H1 (cell line): ENCODE measurements at places on chromosomes 7 and 10.
A peak's percentile ranks its signal among the peaks of the same experiment; 100 is the strongest.

GRCh38 chr10:33986016-33986415 is 651.5 kb upstream of the NRP1 start:
- DNase-seq: no peak

DNA sequence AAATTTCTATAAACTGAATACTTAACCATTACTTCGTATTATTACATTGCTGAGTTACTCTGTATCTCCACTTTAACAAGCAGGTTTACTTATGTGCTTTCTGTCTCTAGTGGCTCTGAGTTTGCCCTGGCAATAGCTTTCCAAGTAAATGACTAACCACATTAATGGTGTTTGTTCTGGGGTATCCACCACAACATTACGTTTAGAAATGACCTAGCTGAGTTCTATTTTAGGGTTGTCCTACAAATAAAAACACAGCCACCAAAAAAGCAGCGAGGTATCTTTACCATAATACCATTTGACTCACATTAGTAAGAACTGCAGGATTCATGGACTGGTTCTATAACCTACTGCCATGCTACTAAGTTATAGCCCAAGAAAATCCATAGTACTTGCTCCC is 83.1 kb downstream of the HIBADH start:
- DNase-seq: no peak

GRCh38 chr10:31083765-31084184 is 52.1 kb upstream of the ZNF438 start:
- peak; percentile 76 for DNase-seq

GRCh38 chr10:70911386-70911785 is 23.0 kb upstream of the PCBD1 start:
- no peak for DNase-seq

DNA sequence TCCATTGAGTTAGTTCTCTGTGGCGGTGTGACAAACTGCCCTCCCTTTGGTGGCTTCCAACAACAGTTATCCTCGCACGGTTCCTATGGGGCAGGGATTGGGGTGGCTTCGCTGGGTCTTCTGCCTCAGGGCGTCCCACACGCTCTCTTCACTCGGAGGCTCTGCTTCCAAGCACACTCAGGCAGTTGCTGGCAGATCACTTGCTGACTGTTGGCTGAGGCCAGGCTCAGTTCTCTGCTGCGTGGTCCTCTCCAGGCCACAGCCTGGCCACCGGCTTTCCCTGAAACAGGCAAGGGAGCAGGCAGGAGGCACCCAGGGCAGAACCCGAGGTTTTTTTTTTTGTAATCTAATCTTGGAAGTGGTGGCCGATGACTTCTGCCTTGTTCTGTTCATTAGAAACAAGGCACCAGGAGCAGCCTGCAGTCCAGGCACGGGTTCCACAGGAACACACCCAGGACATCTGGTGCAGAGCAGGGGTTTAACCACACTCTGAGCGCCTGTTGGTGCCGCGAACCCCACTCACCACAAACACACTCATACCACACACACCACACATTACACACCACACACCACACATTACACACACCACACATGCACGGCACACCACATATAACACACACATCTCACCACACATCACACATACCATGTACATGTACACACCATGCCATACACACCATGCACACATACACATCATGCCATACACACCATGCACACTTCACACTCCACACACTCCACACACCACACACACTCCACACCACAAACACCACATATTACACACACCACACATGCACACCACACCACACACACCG is 112.2 kb downstream of the PTPN20 start:
- no peak for DNase-seq

- no peak for DNase-seq
Measured at GRCh38 chr10:43982250-43982649, 333.6 kb upstream of the ZNF32 start.

DNA sequence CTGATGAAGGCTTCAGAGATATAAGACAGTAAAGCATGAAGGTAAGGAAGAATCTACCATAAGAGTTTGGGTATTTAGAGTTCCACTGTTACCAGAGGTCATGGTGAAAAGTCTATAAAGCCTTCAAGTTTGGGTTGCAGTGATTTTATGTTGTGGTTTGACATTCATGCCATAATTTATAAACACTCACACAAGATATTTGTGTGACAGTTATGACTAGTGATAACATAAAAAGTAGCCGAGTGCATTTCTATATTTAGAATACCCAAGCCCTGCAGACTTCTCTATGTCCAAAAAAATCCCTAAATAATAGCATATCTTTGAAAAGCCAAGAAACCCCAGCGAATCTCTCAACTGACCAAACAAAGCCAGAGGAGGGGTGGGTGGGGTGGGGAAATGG is 229.9 kb downstream of the CXCL12 start:
- DNase-seq: no peak

DNA sequence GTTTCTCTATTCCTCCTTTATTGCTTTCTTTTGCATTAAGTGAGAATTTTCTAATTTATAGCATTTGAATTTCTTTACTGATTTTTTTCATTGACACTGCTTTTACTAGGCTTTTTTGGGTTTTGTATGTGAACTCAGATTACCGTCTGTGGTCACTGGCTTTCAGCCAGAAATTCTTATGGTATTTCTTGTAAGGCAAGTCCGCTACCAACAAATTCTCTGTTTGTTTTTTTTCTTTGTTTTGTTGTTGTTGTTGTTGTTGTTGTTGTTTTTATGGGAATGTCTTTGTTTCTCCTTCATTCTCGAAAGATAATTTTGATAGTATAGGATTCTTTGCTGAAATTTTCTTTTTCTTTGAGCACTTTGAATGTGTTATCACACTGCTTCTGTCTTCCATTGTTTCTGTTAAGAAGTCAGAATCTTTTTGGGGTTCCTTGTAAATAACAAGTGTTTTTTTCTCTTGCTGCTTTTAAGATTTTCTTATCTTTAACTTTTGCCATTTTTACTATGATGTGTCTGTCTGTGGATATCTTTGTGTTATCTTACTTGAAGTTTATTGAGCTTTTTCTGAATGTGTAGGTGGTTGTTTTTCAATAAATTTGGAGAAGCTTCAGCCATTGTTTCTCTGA is 7.2 kb downstream of the NET1 start:
- DNase-seq: no peak

DNA sequence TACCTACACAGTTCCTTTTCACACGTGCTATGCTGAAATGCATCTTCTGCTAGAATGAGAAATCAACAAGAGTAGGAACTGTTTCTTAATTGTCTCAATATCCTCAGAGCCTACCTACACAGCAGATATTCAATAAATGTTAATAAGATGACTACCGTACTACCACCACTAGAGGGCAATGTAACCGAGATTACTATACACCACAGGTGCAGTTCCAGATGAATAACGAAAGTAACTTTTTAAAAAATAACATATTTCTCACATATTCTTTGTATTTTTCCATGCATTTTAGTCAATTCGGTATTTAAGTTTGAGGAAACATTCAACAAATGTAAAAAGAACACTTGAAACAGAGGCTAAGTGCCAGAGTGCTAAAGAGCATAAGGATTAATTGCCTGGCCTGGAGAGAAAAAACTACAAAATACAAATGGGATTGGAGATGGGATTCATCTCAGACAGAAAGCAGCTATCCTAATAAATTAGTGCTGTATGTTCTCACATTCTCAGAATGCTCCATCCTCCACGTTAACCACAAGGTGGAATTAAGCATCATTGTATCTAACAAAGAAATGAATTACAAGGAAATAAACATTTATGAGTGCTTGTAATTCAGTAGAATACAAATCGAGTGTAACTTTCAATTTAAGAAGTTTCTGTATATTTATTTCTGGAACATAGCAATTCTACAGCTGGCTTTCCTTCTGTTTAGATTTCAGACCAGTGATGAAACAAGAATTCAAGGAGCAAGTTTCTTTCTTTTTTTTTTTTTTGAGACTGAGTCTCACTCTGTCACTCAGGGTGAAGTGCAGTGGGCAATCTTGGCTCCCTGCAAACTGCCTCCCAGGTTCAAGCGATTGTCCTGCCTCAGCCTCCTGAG is 20.3 kb upstream of the HECTD2 start:
- DNase-seq: no peak

DNA sequence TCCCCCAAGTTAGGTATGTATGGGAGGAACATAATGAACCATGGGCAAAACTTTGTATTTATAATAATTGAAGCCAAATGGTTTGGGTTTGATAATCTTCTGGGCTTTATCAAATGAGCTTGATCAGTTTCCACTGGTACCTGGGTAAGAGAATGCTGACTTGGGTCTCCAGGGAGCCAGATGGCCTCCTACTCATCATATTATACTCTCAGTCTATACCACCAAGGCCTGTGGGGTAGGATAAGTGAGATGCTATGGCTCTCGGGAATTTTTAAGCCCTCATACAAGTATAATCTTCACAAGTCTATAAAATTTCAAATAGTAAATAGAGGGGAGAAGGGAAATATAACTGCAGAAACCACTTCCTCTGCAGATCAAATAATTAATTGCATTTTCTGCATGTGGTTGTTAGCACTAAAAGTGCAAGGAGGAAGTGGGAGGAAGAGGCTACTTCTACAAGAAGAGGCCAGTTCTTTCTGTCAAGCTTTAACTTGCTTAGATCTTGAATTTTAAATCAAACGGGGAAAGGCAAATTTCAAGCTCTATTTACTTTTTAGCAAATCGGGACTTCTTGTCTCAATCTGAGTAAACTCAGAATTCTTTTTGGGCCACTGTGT is 349.0 kb downstream of the SORCS1 start:
- no peak for DNase-seq

- DNase-seq: no peak
Measured at GRCh38 chr10:35379226-35380137, 43.2 kb downstream of the CCNY start.

DNA sequence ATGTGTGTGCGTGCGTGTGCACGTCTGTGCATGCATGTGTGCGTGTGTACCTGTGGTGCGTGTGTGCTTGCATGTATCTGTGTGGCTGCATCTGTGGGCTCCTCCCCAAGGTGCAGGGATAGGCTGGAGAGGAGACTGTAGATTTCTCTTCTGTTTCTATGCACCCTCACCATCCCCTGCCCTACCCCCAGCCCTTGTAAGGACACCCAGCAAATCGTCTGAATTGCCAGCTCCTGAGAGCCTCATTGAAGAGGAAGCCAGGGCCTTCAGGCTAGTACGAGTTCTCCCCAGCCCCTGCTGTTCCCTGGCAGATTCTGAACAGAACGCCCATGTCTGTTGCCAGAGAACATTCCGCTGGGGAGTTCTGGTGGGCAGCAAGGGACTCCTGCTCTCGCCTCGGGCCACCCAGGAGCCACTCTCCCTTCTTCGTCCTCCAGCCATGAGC is 17.0 kb upstream of the TRIM8 start:
- DNase-seq: no peak

DNA sequence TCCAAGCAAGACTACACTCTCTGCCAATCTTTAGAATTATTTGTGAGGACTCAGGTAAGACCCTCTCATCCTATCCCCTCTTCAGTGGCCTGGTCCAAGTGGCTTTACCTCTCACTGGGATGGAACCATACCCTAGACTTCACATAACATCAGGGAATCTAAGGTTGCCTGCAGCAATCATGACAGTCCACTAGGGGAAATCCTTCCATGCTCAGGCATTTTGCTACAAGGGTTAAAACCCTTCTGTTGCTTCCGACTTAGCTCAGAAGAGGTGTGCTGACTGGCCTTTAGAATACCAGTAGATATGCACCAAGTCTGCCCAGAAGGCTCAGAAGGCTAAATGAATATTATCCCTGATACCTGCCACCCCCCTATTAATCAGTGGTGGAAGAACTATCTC is 24.9 kb upstream of the NPS start:
- no peak for DNase-seq

- DNase-seq: no peak
Measured at GRCh38 chr7:140611641-140612040, 29.0 kb downstream of the DENND2A start.

- DNase-seq: peak; percentile 85
Measured at GRCh38 chr10:15168291-15168785, at the start of gene NMT2. TSS of gene NMT2 (minus strand) at chr10:15168693. CDS start at chr10:15168612, 81 bp downstream.

DNA sequence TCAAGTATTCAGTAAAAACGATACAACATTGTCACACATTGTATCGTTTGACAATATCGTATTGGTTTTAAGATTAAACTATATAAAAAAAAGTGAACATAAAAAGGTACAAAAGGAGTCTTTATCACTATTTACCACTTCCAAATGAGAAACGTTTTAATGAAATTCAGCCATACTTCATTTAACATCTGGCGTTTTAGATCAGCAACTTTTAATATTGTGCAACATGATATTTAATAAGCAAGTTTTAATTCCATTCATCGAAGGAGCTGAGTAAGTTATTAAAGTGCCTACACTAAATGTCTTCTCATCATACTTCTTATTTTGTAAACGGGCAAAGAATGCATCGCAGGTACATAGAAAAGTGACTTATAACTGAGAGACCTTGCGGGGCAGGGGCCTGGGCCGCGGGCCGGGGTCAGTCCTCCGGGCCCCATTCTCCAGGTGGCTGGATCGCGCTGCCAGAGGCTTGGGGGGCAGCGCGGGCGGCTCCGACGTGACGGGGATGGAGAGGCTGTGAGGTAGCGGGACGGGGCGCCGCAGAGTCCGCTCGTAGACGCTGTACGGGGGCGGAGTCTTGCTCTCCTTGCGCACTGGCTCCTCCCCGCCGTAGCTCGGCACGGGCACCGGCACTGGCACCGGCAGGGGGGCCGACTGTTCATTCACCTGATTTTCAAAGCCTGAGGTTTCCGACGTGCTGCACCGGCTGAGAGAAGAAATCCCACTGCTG is 165.8 kb upstream of the IMMP2L start:
- no peak for DNase-seq

DNA sequence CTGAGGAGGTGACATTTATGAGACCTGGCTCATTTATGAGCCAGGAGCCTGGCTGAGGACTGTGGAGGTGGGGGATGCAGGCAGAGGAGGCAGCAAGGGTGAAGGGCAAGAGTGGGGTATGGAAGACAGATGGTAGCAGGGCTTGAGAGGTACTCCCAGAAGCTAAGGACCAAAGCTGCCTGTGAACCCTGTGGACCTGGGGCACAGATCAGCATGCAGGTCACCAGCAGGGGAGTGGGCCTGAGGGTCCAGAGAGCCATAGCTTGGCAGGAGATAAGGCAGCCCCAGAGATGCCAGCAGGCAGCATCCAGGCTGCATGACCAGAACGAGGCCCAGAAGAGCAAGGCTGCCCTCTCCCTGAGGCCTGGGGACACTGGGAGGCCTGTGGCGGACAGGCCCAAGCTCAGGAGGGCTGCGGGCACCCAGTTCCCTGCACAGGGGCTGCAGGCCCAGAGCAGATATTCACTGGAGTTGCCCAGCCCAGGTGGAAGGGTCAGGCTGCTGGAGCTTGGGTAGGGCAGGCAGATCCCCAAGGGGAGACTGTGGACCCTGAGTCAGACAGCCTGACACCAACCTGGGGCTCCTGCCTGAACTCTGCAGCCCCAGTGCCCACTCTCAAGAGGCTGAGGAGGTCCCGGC is 3.4 kb downstream of the GPR15LG start:
- DNase-seq: no peak

GRCh38 chr10:6108072-6108471 is 19.2 kb downstream of the RBM17 start:
- DNase-seq: no peak

DNA sequence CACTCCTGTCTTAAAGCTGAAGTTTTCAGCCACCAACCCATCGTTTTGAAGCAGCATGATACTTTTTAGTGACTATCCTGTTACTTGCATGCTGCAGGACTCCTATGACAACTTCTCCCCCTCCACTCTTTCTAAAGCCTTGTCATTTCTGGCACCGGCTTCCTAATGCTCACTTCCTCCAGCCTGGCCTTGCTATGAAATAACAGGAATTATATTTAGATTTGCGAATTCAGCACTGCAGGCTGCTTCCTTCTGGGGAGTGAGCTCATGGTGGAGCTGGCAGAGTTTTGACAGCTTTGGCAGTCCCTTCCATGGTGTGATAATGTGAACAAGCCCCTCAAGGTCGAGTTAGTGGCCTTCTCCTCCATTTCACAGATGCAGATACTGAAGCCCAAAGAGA is 13.4 kb downstream of the BLNK start:
- DNase-seq: no peak
